ENCODE measurements at places on chromosomes 6 and 20. TPM values are rescaled to one million over a fixed set of nuclear protein-coding genes. Genes with fewer than 3 reads are reported as not detected.
A peak's percentile ranks its signal among the peaks of the same experiment; 100 is the strongest.

DNA sequence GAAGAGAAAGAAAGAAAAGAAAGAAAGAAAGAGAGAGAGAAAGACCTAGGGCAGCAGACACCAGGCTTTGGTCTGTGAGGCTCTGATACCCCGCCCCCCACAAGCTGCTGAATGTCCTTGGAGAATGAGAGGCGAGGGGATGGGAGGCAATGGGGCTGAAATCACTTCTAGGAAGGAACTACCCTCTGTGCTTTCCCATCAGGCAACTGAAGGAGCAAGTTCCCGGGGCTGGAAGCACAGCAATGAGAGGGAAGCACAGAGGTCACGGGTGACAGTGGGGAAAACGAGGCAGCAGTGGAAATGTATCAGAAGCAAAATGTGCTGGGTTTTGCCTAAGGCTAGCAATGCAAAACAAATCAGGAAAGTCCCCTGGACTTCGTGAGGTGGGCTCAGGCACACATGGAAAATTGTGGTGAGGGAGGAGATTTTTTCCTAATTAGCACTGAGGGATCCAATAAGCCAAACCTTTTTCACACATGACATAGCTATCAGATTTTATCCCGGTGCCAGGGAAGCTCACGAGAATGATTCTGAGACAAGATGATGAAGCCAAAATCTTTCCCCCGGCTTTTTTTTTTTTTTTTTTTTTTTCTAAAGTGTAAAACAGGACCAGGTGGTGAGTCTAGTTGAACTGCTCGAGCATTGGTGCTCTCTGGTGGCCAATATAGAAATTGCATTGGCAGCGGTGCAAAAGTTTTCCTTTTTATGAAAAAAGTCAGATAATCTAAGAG lies 16.8 kb upstream of the ARFGEF2 start:
- peak; percentile 55 for DNase-seq

- no peak for DNase-seq
Observed at GRCh38 chr6:17855381-17855780, 132.1 kb downstream of the KIF13A start.

- DNase-seq = peak; percentile 83
Observed at GRCh38 chr20:53582574-53583351, 10.9 kb downstream of the ZNF217 start.

The CENPQ gene
- 21.5 TPM for total RNA-seq

DNA sequence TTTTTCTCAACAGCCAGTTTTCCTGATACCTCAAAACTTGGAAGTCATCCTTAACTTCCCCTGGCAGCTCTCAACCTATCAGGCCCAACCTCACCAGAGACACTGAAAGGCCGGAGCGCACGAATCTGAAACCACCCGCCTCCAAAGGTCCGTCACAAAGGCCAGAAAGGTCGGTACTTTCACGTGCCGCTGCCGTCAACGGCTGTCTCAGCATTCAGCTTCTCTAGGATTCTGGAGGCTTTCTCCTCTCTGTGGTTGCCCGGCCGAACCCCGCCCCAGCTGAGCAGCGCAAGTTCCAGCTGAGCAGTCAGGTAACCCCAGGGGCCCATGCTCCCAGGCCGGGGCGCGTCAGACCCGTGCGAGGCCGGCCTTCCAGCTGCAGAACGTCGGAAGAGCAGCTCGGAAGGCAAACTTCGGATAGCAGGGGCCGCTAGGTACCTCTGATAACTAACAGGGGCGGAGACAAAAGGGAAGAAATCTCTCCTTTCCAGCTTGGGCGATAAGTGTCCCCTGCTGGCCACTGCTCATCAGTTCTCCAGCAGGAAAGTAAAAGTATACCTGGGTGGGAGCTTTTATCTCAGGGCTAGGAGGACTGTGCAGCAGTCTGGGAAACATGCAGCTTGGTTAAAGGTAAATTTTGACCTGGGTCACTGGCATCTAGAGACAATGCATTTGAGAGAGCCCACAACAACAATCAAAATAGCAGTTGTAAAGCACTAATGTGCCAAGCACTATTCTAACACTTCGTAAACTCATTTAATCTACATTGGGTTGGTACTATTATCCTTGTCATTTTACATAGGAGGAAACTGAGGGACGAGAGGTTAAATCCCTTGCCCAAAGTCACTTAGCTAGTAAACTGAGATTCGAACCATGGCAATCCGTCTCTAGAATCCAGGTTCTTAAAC lies 16.1 kb downstream of the ZSCAN12 start:
- peak; percentile 65 for DNase-seq

DNA sequence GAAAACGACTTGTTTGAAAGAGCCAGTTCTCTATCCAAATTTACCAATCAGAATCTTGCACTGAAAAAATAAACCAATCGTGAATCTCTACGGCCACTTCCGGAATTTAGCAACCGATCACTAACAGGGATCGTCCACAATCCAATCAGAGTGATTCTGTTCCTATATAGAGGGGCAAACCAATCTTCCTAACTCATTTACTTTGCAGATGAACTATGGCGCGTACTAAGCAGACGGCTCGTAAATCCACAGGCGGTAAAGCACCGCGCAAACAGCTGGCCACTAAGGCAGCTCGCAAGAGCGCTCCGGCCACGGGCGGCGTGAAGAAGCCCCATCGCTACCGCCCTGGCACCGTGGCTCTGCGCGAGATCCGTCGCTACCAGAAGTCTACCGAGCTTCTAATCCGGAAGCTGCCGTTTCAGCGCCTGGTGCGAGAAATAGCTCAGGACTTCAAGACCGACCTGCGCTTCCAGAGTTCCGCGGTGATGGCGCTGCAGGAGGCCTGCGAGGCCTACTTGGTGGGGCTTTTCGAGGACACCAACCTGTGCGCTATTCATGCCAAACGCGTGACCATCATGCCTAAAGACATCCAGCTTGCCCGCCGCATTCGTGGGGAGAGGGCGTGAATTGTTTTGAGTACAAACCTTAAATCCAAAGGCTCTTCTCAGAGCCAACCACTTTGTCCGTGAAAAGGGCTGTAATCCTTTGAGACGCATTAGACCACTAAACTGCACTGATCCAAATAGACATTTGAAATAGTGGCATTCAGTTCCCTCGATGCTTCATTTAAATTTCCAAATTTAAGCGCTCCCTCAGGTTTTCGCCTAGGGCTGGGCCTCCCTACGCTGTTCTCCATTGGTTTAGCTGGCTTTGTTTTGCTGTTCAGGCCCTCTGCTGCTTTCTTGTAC lies 138.0 kb downstream of the HFE start:
- no peak for DNase-seq

DNA sequence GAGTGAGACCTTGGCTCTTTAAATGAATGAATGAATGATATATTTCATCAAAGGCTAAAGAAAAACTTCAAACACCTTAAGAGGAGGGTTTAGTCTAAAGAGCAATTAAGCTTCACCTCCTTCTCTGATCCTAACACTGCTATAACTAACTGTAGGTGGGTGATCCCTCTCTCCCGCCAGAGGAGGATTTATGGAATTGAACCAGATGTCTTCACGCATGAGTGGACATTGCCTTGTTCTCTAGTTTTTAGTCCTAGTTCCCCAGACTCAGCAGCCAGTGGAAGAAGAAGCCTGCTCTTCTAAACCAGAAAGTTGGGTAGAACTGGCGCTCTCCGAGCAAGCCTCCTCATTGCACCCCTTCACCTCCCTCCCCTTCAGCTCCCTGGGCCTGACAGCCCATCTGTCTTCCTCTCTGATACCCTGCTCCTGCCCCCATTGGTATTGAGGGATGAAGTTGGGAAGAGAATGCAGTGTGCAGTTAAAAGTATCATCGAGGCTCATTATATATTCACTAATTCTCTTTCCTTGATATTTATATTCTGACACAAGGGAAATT lies 142.7 kb downstream of the ARID1B start:
- DNase-seq = no peak

DNA sequence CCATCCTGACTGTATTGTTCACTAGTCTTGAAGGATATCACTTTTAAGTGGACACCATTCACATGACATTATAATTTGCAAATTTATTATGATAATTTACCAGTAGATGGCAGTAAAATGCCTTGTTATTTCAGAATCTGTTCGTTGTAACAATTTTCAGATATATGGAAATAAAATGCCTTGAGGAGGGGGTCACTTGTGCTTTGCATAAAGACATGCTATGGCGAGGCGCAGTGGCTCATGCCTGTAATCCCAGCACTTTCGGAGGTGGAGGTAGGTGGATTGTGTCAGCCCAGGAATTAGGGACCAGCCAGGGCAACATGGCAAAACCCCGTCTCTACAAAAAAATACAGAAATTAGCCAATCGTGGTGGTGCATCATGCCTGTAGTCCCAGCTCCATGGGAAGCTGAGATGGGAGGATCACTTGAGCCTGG lies 9.0 kb upstream of the NCOA6 start:
- peak; percentile 10 for DNase-seq

DNA sequence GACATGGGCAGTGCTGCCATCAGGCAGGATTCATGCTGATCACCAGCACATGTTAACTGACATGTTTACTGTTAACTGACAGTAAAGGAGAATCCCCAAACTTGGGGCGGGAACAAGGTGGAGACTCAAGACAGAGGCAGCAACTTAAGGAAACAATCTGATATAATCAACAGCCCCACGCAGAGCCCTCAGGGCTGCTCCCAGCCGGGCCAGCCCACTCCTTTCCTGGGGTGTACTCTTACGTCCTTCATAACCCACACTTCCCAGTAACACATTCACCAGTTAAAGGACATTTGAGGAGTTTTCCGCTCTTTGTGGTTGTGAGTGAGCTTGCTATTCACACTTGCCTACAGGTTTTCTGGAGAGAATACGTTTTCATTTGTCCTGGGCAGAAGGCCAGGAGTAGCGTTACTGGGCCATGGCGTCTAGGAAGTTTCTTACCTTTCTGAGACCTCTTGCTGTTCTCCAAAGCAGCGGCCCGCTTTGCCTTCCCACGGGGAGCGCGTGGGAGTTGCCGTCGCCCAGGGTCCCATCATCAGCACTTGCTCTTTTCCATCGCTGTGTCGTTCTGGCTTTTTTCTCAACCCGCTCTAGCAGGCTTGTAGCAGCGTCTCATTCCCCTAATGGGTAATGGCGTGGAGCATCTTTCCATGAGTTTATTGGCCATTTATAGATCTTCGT lies 56.4 kb downstream of the FOXF2 start:
- DNase-seq = no peak
